ENCODE measurements at places on chromosomes 6 and 20.

GRCh38 chr20:36268440-36269342, 32.4 kb downstream of the AAR2 start:
- DNase-seq, result no peak

GRCh38 chr6:52512199-52512598, 64.7 kb downstream of the TRAM2 start:
- DNase-seq, result peak; percentile 88

DNA sequence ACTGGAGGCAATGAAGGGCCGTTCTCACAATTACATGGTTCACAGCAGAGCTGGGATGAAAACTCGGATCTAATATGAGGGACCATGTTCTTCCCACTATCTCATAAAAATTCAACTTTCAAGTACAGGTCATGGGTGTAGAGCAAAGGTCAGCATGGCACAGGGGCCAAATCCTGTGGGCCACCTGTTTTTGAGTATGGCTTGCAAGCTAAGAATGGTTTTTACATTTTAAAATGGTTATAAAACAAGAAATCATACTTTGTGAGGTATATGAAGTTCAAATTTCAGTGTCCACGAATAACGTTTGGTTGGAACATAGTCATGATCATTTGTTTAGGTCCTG, 4.6 kb downstream of the MAP3K5 start:
- DNase-seq, result no peak

GRCh38 chr6:6942091-6942490, 165.7 kb upstream of the RREB1 start:
- no peak for DNase-seq

- DNase-seq, result no peak
Measured at GRCh38 chr6:167122827-167123657, at the start of gene CCR6. Gene CCR6 (plus strand): TSS chr6:167123096. CDS start chr6:167136135, 13,039 bp downstream.

DNA sequence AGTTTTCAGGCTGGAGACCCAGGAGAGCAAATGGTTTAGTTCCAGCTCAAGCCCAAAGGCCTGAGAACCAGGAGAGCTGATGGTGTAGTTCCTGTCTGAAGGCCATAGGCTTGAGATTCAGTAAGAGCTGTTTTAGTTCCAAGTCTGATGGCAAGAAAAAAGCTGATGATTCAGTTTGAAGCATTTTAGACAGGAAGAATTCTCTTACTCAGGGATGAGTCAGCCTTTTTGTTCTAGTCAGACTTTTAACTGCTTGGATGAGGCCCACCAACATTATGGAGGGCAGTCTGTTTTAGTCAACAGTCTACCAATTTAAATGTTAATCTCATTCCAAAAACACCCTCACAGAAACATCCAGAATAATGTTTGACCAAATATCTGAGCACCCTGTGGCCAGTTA, 2.5 kb downstream of the ZSCAN26 start:
- peak; percentile 90 for DNase-seq

DNA sequence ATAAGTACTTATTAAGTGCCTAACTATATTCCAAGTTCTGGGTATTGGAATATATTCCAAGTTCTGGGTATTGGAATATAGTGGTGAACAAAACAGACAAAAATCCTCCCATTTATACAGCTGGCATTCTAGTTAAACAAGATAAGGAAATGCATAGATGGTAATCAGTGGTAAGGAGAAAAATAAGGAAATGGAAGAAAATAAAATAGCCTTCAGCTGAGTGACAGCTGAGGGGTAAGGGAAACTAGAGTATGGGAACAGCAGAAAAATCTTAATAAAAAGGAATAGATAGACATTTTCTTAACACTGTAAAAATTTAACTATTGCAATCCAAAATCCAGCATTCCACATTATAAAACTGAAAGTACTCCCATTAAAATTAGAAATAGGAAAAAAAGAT, 17.2 kb upstream of the WFDC10A start:
- DNase-seq, result no peak

DNA sequence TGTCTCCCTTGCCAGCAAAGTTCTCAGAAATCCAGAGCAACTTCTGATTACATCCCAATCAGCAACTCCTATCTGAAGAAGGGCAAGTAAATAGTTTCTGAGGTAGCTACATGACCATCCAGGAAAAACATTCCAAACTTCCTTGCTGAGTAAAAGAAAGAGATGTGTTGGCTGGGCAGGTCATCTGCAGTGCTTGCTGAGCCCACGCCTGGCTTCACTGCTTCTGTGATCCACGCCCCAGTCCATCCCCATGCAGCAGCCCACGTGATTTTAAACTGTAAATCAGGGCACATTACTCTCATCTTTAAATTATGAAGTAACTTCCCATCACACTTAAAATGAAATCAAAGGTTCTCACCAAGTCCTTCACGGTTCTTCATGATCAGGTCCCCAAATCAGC, 603.6 kb downstream of the QKI start:
- no peak for DNase-seq

- DNase-seq, result no peak
Measured at GRCh38 chr6:148989585-148989984, 242.8 kb downstream of the UST start.

- no peak for DNase-seq
Measured at GRCh38 chr6:126531840-126532239, 191.9 kb downstream of the CENPW start.

GRCh38 chr6:154277629-154278017, 79.0 kb downstream of the IPCEF1 start:
- peak; percentile 39 for DNase-seq

DNA sequence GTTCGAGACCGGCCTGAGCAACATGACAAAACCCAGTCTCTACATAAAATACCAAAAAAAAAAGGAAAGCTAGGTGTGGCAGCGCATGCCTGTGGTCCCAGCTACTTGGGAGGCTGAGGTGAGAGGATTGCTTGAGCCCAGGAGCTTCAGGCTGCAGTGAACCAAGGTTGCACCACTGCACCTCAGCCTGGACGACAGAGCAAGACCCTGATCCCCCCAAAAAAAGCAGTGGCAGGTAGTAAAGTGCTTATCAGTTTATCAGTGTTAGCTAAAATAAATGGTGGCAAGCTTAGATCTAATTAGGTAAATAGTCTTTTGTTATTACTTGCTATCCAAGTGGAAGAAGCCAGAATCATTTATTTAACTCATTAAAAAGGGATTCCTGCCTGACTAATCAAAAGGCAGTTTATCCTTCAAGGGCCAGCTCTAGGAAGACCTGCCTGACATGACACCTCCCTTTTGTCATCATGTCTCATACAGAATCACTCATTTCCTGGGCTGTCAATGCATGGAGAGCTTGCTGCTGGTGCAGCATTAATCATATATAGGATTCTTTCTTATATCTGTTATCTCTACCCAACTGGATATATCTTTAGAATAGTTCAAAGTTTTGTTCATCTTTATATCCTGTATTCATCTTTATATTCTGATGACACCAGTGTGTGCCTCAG, 9.6 kb downstream of the DSTN start:
- peak; percentile 75 for DNase-seq

- DNase-seq, result no peak
Measured at GRCh38 chr20:7608250-7608649, 332.0 kb downstream of the HAO1 start.

All from HT1080 (cell line).